ENCODE measurements at places on chromosomes 4 and X.

DNA sequence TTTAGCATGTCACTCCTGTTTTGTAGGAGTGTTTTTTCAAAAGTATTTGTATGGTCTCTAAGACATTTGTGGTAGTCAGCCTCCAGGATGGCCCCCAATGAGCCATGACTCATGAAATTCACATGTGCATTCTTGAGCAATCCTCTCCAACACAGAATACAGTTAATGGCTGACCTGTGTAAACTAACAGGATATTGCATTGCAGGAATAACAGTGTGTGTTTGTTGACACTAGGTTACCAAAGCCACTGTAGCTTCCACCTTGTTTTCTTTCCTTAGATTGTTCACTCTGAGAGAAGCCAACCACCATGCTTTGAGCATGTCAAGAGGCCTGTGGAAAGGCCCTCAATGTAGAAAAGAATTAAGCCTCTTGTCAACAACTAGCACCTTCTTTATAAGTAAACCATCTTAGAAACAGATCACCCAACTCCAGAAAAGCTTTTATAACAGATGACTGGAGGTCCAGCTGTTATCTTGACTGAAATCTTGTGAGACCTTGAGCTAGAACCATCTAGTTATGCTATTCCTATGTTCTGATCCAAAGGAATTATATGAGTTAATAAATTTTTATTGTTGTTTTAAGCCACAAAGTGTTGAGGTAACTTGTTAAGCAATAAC is 28.5 kb downstream of the TBCK start:
- no peak for DNase-seq

- DNase-seq = no peak
These were observed 28.6 kb downstream of the RNF175 start for GRCh38 chr4:153731239-153731638.

DNA sequence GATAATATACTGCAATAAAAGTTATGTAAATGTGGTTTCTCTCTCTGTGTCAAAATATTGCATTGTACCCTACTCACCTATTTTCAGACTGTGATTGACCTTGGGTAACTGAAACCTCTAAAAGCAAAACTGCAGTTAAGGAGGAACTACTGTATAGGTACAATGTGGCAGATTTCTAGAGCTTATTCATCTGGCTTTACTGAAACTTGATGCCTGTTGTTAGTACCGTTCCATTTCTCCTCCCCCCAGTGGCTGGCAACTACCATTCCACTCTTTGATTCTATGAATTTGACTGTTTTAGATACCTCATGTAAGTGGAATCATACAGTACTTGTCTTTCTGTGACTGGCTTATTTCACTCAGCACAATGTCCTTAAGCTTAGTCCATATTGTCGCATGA is 61.9 kb downstream of the HOPX start:
- no peak for DNase-seq

- no peak for DNase-seq
These were observed 2.1 kb downstream of the OGT start for GRCh38 chrX:71534773-71535544.

DNA sequence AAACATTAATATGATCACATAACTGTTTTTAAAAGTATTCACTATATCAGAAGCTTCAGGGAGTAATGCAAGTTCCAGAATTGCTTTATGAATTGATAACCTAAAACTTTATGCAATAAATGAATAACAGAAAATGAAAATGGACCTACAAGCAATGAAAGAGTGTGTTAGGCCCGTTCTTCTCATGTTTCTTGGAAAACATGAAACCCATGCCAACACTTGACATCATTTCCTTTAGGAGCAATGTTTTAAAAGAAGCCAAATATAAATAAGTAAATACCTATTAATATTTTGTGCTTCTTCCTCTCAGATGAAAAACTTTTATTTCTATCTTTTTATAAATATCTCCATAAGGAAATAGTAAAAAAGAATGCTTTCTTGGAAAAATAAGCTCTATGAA is 123.0 kb upstream of the GALNT7 start:
- DNase-seq = no peak

- DNase-seq = no peak
These were observed 8.7 kb upstream of the FAM47A start for GRCh38 chrX:34140816-34141215.

GRCh38 chr4:170425040-170425439 is 335.3 kb upstream of the AADAT start:
- no peak for DNase-seq
